Thoracic aorta (tissue), 2 donors: ENCODE measurements at places on chromosomes 12 and 14. TPM values are rescaled to one million over a fixed set of nuclear protein-coding genes. Genes with fewer than 3 reads are reported as not detected.

SPIC gene
- not detected for total RNA-seq

AKAP3 gene
- 1.4 TPM for total RNA-seq

DNA sequence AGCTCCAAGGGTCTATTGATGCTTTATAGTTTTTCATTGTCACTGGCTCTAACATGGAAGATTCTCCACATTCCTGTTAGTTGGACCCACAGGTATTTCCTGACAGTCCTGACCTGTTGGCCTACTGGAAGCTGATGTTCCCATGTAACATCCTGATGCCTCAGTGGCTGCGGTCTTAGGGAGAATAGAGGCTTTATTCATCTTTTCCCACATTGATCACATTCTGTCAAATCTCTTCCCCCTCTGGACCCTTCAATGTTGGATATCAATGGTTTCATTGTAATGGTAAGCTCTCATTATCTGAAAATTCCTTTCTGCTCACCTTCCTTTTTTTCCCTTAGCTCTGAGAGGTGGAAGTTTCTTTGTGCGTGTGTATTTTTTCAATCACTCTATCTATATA is 280.9 kb upstream of the TBX3 start:
- DNase-seq = no peak

- peak; percentile 41 for DNase-seq
Observed at GRCh38 chr14:34496679-34497513, 34.9 kb upstream of the SPTSSA start.

DENR gene
- 16.4 TPM for total RNA-seq

GRCh38 chr12:40464121-40464520 is 228.1 kb upstream of the CNTN1 start:
- DNase-seq = no peak

NRXN3 gene
- total RNA-seq = 5.6 TPM
